Activated CD4-positive, alpha-beta T cell treated with anti-CD3 and anti-CD28 coated beads for 1 hour (primary cell): ENCODE measurements at places on chromosomes 7 and 10.

- peak; percentile 27 for DNase-seq
These were observed 10.4 kb downstream of the NUB1 start for GRCh38 chr7:151351967-151352366.

GRCh38 chr7:28330384-28331070 is 81.8 kb upstream of the CREB5 start:
- DNase-seq: no peak

GRCh38 chr7:32154797-32155196 is 84.6 kb upstream of the PDE1C start:
- no peak for DNase-seq

GRCh38 chr10:3853016-3853415 is 68.0 kb upstream of the KLF6 start:
- no peak for DNase-seq

GRCh38 chr7:112510743-112511110 is 29.9 kb downstream of the LSMEM1 start:
- DNase-seq: no peak

GRCh38 chr10:26216585-26217395 is at the start of gene GAD2:
Gene GAD2, plus strand, starts transcription at chr10:26216774. Its CDS starts 36 bp downstream, at chr10:26216810.
- DNase-seq: no peak
